ENCODE measurements at places on chromosomes 2 and 18.

DNA sequence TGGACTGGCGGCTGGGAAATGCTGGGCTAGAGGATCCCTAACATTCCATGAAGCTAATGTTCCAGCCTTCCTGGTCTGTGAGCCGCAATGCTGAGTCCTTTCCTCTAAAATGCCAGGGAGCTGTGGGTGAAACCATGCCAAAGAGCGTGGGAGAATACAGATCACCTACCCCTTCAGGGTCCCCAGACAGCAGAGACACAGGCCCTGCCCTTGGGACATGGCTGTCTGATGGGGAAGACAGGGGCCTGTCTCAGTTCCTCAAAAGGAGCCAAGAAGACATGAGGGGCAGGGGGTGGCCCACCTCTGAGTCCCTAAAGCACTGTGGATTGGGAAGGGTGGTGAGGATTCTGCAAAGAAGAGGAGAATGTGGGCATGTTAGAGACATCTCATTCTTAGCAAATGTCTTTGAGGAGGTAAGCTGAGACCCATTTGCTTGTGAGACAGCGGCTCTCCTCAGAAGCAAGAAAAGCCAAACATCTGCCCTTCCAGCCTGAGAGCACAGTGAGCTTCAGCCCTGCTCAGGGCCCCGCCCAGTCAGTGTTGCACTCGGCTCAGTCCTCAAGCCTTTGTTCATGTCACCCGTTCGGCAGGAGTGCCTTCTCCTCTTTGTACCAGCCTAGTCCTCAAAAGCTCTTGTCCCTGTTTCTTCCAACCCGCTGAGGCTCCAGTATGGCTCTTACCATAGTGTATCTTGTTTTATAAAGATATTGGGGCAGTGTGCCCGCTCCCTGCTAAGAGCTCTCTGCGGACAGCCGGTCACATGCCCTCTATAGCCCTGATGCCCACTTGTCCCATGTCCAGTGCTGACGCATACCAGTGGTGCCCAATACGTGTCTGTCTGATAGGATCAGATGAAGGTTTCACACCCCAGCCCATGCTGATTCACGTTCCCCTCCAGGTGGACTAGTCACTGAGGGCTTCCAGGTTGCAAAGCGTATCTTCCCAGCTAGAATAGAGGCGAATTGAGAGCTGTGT is 286.2 kb downstream of the CYP26B1 start:
- DNase-seq: no peak

DNA sequence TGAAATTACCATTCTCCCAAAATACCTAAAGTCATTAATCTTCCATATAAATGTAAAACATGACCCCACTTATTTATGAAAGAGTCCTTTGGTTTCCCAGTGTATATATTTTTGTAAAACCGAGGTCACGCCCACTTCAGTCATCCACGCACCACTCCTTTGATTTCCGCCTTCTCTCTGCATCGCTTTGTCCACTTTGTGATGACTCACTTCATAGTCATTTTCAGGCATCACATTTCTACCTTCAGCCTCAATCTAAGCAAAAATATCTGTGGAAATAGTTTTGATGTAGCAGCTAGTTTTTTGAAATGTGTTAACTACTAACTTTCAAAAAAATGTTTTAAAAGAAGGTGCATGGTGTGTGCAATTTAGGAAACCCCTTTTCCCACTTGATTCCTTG is 793.5 kb upstream of the SOX11 start:
- no peak for DNase-seq

- no peak for DNase-seq
Measured at GRCh38 chr2:235458839-235459273, 35.0 kb upstream of the AGAP1 start.

DNA sequence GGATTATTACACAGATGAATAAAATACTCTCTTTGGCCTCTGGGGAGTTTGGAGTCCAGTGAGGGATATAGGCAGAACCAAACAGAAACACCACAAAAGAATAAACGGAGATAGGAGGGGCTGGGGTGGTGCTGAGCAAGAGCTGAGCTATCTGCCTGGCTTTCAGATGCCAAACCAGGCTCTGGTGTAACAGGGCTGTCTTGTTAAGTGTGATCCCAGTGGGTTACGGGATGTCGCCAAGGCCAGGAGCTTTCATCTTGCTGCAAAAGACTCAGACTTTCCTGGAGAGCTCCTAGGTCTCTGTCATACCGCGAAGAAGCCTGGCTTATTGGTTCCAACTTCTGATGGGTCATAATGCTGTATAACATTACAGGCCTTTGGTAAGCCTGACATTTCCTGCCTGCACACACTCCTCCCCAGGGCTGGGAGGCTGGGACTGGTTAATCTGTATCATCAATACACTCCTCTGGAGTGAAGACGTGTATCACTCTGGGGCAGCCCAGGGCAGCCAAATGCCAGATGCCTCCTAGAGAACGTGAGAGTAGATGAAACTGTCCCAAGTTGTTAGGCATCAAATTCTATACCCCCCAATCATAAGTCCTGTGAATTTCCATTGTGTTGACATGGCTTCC is 60.5 kb downstream of the STPG4 start:
- no peak for DNase-seq

GRCh38 chr2:100742277-100743254 is 77.4 kb upstream of the NPAS2 start:
- DNase-seq: no peak

DNA sequence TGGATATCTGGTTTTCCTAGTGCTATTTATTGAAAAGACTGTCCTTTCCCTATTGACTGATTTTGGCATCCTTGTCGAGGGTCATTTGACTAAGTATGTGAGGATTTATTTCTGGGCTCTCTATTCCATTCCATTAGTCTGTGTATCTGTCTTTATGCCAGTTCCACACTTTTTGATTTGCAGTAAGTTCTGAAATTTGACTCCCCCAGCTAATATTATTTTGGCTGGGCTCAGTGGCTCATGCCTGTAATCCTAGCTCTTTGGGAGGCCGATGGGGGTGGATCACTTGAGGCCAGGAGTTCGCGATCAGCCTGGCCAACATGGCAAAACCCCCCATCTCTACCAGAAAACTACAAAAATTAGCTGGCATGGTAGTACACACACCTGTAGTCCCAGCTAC is 46.8 kb upstream of the GAREM2 start:
- no peak for DNase-seq

DNA sequence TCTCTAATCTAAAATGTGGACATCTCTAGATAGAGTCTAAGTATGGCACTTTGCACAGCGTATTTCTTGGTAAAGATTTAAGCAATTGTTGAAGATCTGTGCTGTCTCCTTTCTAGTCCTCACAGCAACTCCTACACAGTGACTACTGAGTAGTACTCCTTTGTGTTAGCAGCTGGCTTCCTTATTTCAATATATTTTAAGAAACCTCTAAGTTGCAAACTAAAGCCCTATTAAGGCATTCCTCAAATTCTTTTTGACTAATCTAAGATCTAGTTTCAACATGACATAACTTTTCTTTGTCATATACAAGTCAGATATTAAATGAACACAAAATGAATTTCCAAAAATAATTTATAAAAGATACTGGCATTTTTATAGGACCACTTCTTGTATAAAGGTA is 121.8 kb upstream of the DNAJC10 start:
- DNase-seq: no peak

DNA sequence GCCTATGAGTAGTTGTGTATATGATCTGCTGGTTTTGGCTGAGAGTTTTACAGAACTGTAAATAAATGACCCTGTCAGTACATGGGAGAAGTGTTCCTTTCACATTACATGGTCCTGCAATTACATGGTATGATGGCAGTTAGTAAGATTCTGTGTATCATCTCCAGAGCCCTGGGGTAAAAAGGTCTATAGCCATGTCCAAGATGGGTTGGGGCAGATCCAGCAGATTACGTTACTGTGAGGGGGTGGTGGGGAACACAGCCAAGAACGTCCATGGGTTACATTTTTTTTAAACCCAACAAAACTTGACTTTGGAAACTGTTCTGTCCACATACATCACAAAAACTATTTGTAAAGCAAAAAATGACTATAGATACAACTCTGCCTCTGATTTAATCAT is 64.2 kb upstream of the LMAN1 start:
- no peak for DNase-seq

DNA sequence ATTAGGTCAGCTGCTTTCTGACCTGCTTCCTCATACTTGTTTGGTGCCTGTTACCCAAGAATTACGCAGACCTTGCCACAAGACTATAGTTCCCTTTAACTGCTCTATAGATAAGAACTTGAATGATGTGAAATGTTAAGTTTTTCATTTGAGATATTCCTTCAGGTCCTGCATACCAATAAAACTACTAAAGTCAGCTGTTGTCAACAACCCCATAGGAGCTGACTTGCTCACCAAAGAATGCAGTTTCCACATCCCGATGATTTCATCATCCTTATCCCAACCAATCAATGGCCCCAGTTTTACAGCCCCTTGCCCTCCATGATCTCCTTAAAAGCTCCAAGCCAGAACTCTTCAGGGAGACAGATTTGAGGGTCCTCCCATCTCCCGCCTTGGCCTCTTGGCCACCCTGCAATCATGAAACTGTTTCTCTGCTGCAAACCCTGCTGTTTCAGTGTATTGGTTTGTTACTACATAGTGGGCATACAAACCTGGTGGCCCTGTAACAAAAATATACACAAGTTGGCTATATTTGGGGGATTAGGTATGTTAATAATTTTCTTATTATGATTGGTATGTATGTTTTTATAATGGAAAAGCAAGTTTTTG is 396.3 kb upstream of the CHST9 start:
- no peak for DNase-seq

DNA sequence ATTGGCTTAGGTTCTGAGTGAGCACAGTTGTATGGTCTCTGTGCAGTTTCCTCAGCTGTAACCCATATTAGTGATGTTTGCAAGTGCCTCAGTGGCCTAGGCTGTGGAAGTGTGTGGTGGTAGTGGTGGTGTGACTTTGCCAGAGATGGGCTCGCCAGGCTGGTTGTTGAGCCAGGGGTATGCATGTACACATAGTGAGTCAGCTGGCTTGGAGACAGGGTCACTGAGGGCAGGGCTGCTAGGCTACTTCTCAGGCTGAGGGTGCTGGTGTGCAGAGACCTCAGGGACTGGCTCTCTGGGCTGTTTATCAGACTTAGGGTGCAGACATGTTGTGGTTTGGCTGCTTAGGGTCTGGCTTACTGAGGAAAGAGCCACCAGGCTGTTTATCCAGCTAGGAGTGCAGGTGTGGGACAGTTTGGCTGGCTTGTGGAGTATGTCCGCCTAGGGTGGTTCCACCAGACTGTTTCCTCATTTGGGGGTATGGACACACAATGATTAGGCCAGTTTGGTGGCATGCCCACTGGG is 15.0 kb downstream of the APLF start:
- no peak for DNase-seq

DNA sequence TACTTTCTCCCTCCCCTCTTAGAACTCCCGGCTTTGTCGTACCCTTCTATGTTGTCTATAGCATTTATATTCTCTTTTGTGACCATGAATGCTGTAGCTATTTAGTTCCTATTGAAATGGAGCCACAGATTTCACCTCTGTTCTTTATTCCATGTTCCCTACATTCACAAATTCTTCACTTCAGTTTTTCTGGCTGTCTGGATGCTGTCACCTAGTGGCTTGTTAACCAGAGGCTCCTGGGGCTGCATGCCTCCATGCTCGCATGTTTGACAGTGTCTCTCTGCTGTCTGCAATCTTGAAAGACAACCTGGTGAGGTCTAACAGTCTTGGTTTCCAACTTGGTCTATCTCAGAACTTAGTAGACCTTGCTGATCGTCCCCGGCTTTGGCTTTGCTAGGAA is 48.2 kb downstream of the CFAP221 start:
- no peak for DNase-seq

DNA sequence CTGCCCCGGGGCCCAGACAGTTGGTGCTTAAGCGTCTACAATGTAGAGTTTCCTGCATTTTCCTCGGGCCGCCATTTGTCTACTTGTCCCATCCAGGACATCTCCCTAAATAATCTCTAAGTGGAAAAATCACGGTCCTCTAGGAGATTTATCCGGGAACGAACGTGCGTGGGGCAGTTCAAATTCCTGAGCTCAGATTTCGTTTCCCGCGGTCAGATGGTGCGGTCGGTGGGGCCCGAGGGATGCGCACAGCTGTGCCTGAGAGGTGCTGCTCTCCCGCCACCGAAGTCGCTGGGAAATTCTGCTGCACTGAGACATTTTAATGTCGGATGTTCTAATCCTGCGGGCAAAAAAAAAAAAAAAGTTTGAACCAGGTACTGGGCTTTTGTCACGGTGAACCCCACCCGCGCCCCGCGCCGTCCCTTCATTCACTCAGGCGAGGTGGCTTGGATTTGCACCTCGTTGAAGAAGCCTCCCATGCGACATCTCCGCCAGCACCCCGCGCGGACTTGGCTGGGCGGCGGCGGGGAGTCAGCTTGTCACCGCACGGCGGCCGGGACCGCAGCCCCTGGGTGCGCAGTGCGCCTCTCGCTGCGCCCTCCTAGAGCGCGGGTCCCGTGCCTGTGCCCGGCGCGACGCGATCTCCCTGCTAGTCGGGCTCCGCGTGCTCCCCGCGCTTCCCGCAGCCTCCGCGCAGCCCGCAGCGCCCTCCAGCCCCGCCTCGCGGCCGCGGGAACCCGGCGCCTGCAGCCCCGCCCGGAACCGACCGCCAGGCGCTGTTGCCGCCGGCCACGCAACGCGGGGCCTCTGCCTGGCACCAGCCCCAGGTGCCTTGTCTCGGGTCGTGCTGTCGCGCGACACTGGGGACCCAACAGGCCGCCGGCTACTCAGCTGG is 191.9 kb upstream of the TCF4 start:
- no peak for DNase-seq

GRCh38 chr2:8133363-8133762 is 548.5 kb upstream of the ID2 start:
- no peak for DNase-seq
